Stimulated activated CD4-positive, alpha-beta T cell treated with anti-CD3 and anti-CD28 coated beads, TNF-alpha, amount 100 ng/mL, for 24 hours (primary cell): ENCODE measurements at places on chromosomes 7 and 10.

DNA sequence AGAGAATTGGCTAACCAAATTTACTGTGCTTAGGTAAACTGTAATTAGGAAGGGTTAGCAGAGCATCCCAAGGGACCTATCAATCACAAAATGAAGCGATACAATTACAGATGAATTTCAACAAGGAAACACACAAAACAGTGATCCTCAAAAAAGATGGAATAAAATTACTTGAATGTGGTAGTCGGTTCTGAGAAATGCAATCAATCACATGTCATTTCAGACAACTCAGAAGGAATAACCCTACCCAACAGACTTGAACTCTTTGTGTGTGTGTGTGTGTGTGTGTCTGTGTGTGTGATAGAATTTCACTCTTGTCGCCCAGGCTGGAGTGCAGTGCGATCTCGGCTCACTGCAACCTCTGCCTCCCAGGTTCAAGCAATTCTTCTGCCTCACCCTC is 43.5 kb downstream of the ST8SIA6 start:
- DNase-seq, result no peak

GRCh38 chr10:49465736-49466135 is 69.8 kb upstream of the DRGX start:
- no peak for DNase-seq

DNA sequence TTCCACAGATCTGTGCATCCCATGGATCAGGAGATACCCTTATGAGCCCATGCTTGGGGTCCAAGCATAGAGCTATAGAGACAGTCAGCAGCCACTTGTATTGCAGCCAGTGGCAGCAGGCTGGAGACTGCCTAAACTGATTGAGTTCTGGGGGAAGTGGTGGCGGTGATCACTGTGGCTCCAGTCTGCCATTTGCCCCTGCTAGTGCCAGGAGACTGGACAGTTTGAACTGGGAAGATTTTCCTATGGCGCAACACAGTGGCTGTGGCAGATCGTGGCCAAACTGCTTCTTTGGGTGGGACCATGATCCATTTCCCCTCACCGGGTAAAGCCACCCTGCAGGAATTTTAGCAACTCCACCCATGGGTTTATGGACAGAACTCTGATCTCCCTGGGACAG is 679.7 kb upstream of the SEMA3D start:
- DNase-seq, result no peak

DNA sequence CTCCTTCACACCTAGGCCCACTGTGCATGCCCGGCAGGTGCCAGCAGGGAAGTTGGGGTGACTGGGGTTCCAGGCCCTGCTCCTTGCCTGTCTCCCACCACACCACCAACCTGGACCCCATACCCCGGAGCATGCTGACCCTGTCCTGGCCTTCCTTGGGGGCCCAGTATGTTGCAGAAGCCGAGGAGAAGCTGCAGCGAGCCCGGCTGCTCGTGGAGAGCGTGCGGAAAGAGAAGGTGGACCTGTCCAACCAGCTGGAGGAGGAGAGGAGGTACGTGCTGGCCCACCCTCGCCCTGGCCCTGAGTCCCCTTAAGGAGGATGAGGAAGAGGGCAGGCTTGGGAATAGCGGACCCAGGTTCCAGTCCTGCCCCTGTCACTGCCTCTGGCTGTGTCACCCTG is 70.8 kb downstream of the CLIP2 start:
- no peak for DNase-seq

DNA sequence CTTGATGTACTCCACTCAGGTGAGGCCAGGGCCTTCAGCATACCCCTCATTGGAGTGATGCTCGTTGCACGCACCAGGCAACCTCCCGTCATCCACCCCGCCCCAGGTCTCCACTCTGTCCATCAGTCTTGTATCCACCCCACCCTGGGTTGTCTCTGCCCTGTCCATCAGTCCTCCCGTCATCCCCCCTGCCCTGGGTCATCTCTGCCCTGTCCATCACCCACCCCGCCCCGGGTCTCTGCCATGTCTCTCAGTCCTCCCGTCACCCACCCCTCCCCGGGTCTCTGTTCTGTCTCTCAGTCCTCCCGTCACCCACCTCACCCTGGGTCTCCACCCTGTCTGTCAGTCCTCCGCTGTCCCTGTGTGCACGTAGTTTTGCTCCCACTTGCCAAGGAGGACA is 59.9 kb downstream of the WDR37 start:
- DNase-seq, result no peak

GRCh38 chr10:82628373-82628772 is 753.4 kb downstream of the NRG3 start:
- DNase-seq, result no peak

DNA sequence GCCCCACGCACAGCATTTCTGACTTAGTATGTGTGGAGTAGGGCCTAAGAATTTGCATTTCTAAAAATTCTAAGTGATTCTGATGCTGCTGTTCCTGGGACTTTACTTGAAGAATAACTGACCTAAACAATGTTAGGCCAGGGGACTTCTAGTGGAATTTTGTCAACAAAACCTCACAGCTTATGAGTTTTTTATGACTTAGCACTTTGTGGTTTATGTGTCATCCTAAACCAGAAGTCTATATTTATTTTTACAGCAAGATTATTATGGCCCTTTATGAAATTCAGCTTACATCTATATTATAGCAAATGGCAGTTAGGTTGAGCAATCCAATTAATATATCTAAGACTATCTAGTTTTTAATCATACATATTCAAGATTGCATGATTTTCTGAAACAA is 24.6 kb upstream of the BET1 start:
- no peak for DNase-seq

- DNase-seq, result no peak
These were observed 55.4 kb downstream of the MICALL2 start for GRCh38 chr7:1403638-1404459.

GRCh38 chr7:41416208-41416595 is 286.7 kb downstream of the INHBA start:
- DNase-seq, result no peak

- DNase-seq, result no peak
These were observed 217.6 kb upstream of the TCF7L2 start for GRCh38 chr10:112732277-112732921.

GRCh38 chr10:86375204-86375603 is 8.6 kb upstream of the GRID1 start:
- no peak for DNase-seq

- DNase-seq, result no peak
These were observed 302.6 kb downstream of the KLF6 start for GRCh38 chr10:3482200-3482993.
